ENCODE measurements at places on chromosomes 7 and 10.

GRCh38 chr7:107711301-107711700 is 32.6 kb upstream of the CBLL1 start:
- DNase-seq = no peak

DNA sequence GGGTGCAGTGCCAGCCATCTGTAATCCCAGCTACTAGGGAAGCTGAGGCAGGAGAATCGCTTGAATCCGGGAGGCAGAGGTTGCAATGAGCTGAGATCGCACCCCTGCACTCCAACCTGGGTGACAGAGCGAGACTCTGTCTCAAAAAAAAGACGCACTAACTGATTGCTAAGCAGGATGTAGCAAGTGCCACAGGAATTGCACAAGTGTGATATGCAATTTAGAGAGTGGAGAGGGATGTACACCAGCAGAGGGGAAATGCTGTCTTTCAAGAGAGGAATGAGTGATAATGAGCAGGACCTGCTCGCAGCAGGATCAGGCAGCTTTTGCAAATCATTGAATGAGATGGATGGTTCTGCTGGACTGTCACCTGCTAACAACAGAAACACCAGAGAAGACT is 13.3 kb upstream of the SLC16A12 start:
- no peak for DNase-seq

DNA sequence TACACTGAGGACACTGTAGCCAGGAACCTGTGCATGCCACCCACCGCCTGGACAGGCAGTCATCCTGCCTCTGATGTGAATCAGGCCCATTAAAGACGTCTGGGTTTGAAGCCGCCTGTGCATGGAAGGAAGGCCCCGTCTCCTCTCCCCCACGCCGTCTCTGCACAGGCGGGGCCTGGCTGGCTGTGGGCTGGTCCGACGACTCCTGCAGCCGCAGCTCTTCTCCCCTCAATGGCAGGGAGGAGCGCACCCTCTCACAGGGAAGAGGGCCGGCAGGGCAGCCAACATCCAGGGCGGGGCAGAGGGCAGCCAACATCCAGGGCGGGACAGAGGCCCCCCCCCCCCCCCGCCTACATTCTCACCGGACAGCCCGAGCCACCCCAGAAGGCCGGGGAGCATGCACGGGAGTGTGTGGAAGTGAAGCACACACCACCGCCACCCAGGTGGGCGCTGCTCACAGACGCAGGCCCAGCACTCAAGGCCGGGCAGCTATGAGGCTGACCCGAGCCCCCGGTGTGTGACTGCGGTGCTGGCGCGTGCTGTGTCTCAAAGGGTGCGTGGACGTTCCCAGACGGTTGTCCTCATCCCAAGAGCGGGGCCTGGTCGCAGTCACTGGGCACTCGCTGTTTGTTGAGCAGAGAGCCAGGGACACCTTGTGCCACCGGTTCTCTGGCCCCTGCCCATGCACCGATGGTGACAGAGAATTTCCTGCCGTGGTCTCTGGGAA is 19.1 kb downstream of the DPYSL4 start:
- DNase-seq = no peak

GRCh38 chr10:24783504-24783903 is 59.8 kb upstream of the ARHGAP21 start:
- no peak for DNase-seq

DNA sequence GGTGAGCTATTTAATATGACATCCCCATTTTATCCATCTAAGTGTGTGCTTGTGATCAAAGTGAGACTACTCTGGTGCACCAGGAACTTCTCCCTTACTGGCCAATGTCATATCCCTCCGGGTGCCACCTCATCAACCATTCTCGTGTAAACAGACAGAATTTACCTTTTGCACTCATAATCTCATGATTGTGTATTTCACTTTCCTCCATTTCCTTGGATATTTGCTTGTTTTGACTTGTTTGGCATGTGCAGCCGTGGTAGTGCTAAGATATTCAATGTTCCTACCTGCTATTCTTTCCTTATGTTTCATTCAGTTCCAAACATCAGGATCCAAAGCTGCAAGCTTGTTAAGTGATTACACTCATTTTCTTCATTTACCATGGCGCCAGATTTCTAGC is 280.5 kb upstream of the SP8 start:
- DNase-seq = no peak

- no peak for DNase-seq
These were observed 14.7 kb downstream of the BTBD16 start for GRCh38 chr10:122285506-122286444.

DNA sequence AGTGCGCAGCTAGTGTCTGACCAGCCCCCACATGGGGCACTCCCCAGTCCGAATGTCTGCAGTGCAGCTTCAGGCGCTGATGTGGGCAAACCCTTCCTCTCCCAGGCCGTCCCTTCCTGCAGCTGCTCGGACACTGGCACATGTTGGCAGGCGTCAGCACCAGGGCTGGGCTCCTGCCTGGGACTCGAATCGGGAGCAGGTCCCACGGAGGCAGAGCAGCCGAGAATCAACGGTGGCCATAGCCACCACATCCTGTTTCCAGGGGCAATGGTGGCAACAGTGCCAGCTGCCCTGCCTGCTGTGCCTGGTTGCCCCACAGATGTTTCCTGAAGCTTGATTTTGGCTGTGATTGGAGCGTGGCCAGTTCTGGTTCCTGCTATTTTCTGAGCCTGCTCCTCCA is 65.8 kb downstream of the MGMT start:
- no peak for DNase-seq

DNA sequence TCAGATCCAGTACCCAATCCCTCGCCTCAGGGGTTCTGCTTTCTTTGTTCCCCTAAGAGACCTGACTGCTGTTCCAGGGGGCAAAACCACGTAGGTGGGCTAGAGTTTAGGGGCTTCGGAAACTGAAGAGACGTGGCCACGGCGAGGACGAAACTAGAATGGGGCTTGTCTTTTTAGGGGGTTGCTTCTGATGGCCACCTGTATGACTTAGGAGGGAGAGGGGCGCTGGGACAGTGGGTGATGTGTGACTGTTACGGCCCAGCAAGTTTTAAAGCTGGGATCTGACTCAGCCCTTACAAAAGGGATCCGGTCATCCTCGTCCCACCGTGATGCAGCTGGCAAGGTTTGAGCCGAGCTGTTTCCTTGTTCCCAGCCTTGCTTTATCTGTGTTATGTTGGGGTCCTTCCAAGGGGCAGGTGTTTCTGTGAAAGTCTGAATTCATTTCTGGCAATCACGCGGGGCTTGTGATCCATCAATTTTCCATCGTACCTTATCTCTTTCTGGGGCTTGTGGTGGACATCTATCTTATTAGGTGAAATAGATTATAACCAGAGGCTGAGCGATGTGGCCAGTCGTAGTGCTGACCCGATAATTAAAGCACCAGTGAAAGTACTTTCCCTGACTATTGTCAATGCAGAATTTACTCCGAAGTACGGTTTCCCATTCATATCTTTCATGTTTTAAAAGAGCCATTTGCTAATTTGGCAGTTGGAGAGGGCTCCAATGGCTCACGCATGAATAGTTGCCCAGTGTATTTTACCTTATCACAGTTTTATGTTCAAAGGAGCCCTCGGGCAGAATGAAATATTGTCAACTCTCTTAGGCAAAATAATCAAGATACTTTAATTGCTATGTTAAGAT is 830 bp downstream of the MET start:
- no peak for DNase-seq

- no peak for DNase-seq
These were observed 49.2 kb downstream of the CHST3 start for GRCh38 chr10:72013202-72013945.

DNA sequence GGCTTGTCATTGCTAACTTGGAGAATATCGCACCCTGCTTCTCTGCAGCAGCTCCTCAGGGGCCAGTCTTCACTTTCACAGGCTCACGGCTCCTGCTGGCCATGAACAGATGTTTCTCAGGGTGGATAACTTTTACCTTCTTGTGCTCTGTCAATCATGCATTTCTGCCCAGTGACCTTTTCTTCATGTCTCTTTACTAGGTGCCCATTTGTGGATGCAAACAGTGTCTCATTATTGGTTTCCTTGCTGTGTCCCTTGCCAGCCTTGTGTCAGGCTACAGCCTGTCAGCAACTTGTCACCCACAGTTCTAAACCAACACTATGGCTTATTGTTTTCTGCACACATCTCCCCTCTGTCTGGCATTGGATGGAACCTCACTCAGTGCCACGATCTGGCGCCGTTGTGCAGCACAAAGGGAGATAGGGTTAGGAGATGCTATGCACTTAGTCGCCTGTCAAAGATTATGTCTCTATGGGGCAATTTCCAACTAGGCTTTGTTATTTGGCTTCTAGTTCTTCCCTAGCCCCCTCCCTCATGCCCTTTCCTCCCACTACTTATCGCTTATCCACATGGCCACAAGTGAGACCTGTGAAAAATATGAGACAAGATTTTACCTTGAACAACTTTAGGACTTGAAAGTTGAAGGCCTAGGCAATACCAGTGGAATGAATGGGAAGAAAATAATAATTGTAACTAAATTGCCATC is 45.7 kb upstream of the NXPH1 start:
- DNase-seq = no peak

GRCh38 chr10:84632866-84633265 is 304.5 kb downstream of the CCSER2 start:
- no peak for DNase-seq

GRCh38 chr10:48444861-48445841 is 138.7 kb downstream of the MAPK8 start:
- no peak for DNase-seq

DNA sequence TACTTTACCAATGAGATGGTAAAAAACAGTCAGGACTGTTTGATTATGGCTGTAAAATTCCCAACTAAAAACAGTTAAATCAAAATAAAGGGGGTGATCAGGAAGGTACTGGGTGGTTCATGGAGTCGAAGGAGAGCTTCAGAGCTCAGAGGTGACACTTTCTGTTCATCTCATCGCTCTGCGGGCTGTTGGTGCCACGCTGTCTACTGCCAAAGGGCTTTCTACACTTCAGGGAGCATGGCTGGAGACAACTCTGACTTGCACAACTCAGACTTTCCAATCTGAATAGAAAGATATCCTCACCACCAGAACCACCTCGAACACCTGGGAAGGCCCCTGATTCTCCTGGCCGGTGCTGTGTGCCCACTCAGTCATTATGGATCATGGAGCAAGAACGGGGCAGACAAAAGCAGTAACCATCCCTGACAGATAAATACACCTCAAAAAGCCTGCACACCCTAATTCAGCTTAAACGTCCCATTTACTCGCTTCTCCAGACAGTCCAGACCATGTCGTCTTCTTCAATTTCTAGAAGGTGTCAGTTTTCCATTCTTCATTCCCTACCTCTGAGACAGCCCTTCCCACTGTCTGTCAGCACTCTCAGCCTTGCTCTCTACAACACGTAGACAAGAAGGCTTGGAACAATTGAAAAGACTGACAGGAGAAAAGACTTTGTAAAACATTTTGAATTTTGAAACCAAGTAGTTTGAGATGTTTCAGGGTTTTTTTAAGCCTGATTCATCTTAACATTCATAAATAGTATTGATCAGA is 348.7 kb upstream of the NFE2L3 start:
- DNase-seq = no peak

DNA sequence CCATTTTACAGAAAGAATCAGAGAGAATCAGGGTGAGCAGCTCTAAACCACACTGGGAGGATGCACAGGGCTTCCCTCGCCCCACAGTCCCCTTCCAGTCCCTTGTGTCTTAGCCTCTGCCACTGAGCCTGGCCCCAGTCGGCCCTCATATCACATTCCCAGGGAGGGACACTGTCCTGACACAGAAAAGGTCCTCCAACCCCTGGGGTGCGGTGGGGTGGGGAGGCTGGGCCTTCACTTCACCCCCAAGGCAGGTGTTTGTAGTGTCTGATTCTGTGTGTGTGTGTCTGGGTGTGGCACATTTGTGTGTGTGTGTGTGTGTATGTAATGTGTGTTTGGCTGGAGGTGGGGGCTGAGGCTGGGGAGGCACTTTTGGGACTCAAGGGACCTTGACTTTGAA is 1.8 kb upstream of the KCP start:
- no peak for DNase-seq

DNA sequence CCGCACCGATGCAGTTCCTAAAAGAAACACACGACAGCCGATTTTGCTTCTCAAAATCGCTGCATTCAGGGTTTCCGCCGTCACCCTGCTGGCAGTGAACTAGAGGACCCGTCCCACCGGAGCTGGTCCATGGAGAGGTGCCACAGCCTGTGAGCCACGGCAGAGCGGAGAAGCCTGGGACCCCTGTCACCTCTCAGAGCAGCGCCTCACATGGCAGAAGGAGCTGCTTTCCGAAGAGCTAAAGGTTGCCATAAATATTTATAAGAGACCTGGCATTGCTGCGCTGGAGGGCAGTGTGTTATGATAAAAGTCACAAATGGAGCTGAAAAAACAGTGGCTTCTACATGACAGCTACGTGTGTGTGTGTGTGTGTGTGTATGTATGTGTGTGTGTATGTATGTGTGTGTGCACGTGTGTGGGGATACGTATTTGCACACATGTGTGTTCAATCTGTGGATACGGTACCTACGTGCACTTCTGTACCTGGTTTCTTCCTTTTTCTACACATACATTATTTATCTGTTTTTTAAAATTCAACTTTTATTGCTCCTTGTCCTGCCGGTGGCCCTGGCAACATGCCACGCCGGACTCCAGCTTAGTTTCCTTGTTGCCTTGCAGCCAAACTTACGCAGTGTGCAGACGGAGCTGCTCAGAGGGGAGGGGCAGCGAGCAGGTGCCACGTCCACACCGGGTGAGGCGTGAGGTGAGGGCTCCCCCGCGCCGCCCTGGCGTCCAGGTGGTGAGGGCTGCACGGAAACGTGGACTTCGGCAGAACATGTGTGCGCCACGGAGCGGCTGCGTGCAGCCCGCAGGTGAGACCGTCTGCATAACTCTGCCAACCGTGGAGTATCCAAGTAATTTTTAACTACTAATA is 115.2 kb upstream of the PITRM1 start:
- DNase-seq = no peak

Measured in neuronal stem cell (in vitro differentiated cells).